Right renal cortex interstitium (tissue), 3 donors: ENCODE measurements at places on chromosomes 16 and 17. TPM values are rescaled to one million over a fixed set of nuclear protein-coding genes. Genes with fewer than 3 reads are reported as not detected.

The ARHGAP23 gene
- polyA plus RNA-seq, result 46.5 TPM

DNA sequence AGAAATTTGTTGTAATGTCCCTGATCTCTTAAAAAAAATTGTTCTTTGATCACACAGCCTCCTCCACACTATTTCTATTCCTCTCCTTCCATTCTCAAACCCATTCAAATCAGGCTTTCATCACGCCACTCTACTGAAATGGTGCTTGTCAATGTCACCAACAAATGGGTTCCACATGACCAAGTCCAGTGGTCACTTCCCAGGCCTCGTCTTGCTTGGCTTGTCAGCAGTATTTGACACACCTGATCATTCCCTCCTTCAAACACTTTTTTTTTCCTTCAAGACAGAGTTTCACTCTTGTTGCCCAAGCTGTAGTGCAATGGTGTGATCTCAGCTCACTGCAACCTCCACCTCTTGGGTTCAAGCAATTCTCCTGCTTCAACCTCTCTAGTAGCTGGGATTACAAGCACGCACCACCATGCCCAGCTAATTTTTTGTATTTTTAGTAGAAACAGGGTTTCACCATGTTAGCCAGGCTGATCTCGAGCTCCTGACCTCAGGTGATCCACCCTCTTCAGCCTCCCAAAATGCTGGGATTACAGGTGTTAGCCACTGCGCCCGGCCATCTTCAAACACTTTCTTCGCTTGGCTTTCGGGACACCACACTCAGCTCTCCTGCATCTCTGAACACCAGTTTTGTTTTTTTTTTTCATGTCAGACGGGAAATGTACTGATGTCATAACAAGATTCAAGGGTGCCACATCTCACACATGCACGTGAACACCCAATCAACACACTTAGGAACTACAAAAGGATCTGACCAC lies 18.3 kb downstream of the NQO1 start:
- no peak for DNase-seq

The CES1 gene
- 2.0 TPM for polyA plus RNA-seq

The TMIGD1 gene
- polyA plus RNA-seq, result 0.78 TPM

DNA sequence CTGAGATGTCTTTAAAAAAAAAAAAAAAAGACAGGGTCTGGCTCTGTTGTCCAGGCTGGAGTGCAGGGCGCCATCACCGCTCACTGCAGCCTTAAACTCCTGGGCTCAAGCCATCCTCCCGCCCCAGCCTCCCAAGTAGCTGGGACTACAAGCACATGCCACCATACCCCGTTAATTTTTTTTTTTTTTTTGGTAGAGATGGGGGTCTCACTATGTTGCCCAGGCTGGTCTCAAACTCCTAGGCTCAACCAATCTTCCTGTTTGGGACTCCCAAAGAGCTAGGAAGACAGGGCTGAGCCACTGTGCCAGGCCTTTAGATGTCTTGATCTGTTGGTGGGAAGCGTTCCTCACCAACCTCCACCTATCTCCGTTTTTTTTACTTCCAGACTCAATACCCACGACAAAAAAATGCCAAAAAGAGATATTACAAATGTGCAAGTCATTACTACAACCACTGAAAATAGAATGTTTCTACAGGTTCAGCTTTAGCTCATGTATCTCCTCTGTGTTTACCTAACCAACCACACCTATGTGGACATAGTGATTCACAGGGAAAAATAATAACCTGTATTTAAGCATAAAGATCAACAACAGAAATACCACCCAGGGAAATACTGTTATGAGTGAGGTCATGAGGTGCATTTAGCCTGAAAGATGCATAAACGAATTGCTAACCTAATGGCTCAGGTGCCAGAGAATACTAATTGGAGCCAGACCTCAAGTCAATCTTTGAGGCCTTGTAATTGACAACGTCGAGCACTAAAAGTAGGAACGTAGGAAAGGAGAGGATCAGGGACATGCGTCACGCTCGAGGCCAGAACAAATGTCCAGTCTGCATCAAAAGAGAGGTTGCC lies 22.6 kb downstream of the NACA2 start:
- DNase-seq, result no peak

DNA sequence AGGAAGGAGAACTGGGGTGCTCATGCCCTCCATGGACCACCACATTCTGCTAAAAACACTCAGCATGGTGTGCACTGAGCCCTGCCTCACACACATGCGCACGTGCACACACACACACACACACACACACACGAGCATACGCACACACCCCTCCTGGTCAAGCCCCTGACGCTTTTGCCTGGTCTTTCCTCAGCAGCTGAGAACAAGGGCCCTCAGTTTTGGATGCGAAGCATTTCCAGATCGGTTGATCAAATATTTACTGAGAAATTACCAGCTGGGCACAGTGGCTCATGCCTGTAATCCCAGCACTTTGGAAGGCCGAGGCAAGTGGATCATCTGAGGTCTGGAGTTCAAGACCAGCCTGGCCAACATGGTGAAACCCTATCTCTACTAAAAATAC lies 20.1 kb upstream of the RAI1 start:
- DNase-seq, result no peak

DNA sequence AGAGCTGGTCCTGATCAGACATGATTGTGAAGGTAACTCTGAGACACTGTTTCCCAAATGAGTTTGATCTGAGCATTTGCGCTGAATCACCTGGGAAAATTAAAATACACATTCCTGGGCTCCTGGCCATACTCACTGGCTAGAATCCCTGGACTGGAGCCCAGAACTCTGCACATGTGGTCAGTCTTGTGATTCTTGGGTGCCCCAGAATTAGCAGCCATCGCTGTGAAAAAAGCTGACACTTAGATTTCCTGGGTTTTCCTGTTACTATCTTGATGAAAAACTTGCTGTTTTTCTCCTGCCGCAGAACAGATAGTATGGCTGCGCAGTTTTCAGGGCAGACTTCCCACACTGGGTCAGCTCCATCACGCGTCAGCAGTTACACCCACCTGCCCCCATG lies 24.6 kb downstream of the NECAB2 start:
- DNase-seq, result no peak

- no peak for DNase-seq
Observed at GRCh38 chr16:25608002-25608401, 83.8 kb upstream of the HS3ST4 start.

- DNase-seq, result no peak
Observed at GRCh38 chr17:54969658-54970572, 1.4 kb downstream of the STXBP4 start.

DNA sequence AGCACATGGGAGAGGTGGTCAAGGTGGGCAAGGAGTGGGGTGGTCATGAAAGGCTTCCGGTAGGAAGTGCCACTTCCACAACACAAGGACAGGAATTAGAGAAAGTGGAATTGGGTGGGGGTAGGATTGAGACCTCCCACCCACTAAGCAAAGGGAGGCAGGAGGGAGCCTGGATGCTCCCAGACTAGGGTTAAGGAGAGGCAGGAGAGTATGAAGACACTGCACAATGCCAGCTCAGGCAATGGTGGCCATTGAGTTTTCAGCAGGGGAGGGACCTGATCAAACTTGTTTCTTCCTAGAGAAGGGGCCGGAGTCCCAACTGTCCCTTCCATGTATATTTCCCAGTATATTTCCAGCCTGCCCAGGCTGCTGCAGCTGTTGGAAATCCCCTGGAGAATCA lies 3.1 kb upstream of the RAB11FIP4 start:
- no peak for DNase-seq

The KRT27 gene
- not detected for polyA plus RNA-seq

- no peak for DNase-seq
Observed at GRCh38 chr17:64938925-64939474, 19.7 kb upstream of the LRRC37A3 start.

DNA sequence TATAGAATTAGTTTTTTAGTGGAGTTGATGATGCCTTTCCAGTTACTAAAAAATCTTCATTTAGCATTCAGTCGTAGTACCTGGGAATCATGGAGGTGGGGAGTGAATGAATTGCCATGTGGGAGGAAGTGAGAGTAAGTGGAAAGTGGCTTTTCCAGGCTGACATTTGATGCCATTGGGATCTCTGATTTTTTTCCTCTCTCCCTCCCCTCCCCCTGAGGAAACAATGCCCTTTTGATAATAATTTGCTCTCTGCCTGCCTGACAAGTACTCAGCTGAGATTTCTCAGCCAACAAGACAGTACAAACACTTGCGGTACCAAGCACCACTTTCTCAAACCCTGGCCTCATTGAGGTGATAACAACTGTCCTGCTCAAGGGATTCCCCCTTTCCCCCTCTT lies 2.2 kb downstream of the UBE2Z start:
- DNase-seq, result no peak

- DNase-seq, result no peak
Observed at GRCh38 chr16:77918809-77919707, 103.3 kb upstream of the CLEC3A start.

- DNase-seq, result no peak
Observed at GRCh38 chr17:78923660-78924453, 1.3 kb downstream of the TIMP2 start.

GRCh38 chr16:7765079-7765550 lies 432.5 kb downstream of the RBFOX1 start:
- DNase-seq, result no peak

DNA sequence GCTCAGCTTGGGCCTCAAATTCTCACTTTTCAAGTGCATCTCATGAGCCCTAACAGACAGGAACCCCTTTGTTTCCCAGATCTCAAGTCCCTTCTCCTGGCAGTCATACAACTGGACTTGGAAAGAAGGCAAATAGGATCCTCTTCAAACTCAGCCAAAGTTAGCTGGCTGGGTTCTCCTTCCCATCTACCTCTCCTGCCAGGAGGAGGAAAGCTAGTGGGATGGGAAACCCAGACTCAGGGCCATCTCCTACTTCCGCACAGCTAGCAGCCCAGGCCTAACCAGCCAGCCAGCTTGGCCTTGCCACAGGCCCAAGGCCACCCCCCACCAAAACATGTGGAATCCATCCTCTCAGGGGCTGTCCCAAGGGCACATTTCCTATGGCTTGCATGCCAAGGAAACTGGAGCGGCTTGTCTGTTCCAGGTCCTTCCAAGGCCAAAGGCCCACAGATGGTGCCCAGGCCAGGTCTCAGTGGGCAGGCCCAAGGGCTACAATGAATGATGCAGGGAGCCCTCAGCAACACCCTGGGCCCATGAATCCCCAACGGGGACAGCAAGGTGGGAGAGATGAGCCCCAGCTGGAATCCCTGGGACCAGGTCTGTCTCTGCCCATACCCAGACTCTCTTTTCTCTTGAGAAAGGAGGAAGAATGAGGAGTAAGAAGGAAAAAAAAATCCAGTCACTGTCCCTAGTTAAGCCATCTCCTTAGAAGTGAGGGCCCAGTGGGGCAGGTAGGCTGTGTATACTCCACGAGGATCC lies 1.7 kb downstream of the SMARCD2 start:
- DNase-seq, result no peak

The SLFN14 gene
- polyA plus RNA-seq, result 0.18 TPM

DNA sequence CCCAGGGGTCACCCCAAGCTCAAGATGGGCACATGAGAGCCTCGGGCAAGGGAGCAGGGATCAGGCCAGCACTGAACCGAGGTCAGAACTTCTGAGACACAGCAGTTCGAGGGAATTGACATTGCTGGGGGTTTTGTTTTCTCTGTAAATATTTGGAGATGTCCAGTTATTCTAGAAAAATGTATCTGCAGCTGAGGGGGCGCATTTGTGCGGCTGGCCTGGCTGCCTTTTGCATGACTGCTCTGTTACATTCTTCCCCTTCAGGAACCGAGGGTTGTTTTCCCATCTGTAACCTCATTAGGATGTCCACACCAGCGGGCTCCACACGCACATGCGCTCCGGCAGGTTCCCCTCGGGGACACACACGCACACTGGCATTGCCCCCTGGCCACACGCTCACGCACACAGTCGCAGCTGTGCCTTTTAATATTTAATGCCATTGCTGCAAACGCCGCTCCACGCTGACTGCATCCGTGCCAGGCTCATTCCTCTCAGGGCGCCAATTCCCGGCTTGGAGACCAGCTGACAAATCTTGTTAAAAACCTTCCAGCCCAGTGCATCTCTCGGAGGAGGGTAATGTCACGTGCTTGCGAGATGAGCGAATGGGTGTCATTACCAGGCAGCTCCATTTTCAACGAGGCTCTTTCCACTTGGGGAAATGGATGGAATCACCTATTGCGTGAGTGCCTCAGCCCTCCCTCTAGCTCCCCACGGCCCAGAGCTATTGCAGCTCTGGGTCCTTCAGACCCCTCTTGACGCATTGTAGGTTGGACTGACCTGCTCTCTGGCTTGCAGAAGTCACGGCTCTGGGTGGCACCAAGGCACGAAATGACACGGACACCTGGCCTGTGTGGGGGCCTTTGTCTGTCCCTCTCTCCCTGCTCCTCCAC lies 13.1 kb downstream of the CCR7 start:
- no peak for DNase-seq

GRCh38 chr17:65552214-65552613 lies 9.2 kb downstream of the AXIN2 start:
- DNase-seq, result no peak

DNA sequence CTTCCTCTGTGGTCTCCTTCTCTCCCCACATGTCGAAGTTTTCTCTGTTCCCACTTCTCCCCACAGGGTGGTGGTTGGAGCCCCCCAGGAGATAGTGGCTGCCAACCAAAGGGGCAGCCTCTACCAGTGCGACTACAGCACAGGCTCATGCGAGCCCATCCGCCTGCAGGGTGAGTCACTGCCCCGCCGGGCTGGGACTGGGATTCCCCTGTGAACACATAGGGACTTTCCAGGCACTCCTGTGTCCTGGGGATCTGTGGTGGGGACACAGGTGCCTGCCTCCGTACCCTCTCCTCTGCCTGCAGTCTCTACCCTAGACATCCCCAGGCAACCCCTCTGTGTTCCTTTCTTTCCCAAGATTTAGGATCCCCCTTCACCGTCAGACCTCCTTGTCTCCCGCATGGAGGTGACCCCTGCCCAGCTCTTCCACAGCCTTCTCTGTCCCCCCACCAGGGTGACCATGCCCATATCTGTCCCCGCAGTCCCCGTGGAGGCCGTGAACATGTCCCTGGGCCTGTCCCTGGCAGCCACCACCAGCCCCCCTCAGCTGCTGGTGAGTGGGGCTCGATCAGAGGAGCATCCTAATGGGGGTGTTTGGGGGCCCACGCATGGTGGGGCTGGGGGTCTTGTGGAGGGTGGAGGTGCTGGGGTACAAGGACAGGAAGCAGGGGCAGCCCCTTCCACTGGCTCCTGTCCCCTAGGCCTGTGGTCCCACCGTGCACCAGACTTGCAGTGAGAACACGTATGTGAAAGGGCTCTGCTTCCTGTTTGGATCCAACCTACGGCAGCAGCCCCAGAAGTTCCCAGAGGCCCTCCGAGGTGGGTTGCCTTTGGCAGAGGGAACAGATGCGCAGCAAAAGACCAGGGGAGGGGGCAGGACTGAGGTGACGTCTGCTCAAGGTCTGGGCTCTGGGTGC lies 5.8 kb downstream of the ITGAM start:
- no peak for DNase-seq
